Left colon (tissue), 2 donors: ENCODE measurements at places on chromosomes 6 and 20. TPM values are rescaled to one million over a fixed set of nuclear protein-coding genes. Genes with fewer than 3 reads are reported as not detected.

GRCh38 chr6:27251606-27252251, 4.2 kb downstream of the PRSS16 start:
- peak; percentile 93 for DNase-seq

DNA sequence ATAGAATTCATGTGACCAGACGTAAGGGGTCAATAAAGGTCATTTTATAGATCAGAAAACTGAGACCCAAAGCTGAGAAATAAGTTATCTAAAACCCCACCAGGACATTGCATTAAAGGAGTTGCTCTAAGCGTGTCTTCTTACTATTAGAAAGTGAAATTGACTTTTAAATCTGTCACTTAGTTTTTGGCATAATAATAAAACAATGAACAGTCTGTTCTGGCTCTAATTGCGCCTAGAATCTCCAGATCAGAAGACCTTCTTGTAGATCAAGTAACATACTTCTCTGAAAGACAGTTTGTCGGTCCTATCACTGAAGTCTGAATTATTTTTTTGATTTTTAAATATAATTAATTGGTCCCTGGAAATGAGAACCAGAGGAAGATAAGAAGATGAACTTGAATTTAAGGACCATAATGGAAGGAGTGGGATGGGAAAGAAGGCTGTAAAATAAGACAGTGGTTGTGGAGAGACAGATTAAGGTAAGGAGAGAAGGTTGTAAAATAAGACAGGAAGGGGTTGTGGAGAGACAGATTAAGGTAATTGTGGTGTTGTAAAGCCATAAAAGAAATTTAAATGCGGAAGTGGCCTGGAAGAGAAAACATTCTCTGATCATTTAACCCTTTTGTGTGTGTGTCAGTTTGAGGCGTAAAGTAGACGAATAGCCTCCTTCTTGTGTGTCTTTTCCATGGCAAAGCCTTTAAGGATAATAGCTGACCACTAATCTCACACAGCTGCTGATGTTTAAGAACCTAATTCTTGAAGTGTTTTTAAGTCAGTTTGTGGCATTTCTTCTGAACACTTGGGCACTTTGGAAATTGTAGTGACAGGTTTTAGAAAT, 20.1 kb downstream of the TOP1 start:
- no peak for DNase-seq

GRCh38 chr6:13554929-13555333, 19.5 kb upstream of the SIRT5 start:
- no peak for DNase-seq

- DNase-seq: no peak
These were observed 100.9 kb downstream of the OPRM1 start for GRCh38 chr6:154139892-154140291.

The MUCL3 gene
- not detected for total RNA-seq
